ENCODE measurements at places on chromosomes 7 and 10.

DNA sequence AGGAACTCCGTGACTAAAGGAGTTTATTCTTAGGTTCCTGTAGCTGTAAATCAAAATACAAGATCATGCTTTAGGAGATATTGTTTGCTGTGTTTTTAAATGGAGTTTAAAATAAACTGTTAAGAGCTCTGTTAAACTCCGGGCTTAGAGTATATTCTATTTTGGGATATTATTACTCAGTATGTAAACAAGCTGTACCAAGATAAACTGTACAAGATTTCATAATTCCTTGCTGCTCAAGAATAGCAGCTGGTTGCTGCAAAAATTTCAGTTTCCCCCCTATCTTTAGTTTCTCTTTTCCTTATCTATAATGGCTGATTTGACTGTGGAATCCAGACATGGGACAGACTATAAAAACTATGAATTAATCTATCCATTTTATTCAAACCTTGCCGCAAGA lies 215.7 kb downstream of the HTR7 start:
- H3K4me3 ChIP-seq, result no peak overlapping the region
- H3K36me3 ChIP-seq, result no peaks in the 10 kb centered on the region
- DNase-seq, result no peak
- no peaks in the 10 kb centered on the region for H3K27me3 ChIP-seq
- H3K27ac ChIP-seq, result no peak overlapping the region
- no peaks in the 10 kb centered on the region for H3K4me1 ChIP-seq

DNA sequence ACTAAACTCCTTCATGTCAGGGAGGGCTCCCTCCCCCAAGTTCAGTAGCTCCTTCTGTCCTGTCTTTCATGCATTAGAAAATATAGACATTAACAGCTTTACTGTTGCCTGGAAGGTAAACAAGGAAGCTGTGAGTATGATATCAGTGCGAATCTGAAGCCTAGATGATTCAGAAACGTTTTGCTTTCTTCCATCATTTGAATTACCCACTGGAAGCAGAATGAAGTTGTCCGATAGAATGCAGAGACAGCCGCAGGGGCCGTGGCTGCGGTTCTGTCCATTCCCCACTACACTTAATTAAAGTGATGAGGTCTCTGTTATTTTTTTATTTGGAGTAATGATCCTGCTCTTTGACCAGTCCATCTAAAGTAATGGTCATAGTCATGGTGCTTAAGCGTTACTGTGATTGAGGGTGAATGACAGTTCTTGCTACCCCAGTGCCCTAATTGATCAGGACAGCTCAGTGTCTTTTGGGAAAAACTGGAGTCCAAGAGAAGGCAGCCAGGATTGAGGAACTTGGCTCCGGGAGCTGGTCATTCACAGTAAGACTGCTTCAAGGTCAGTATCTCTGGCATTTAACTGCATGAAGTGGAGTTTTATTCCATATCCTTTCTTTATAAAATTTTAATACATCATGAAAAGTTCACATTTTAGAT lies 69.9 kb downstream of the PTPRE start:
- H3K4me1 ChIP-seq, result peaks cover 41% of the 10 kb centered on the region
- DNase-seq, result no peak
- no peak overlapping the region for H3K27ac ChIP-seq
- no peak overlapping the region for H3K4me3 ChIP-seq
- no peaks in the 10 kb centered on the region for H3K27me3 ChIP-seq

- no peak overlapping the region for H3K4me3 ChIP-seq
- DNase-seq, result no peak
- H3K27ac ChIP-seq, result no peak overlapping the region
- H3K4me1 ChIP-seq, result no peaks in the 10 kb centered on the region
- H3K36me3 ChIP-seq, result no peaks in the 10 kb centered on the region
These were observed 138.7 kb upstream of the CELF2 start for GRCh38 chr10:10878963-10879362.

GRCh38 chr10:113084031-113084430 lies 134.0 kb downstream of the TCF7L2 start:
- no peak overlapping the region for H3K4me3 ChIP-seq
- H3K4me1 ChIP-seq, result peaks cover 24% of the 10 kb centered on the region
- no peak overlapping the region for H3K27ac ChIP-seq
- H3K36me3 ChIP-seq, result no peaks in the 10 kb centered on the region

GRCh38 chr10:58700591-58700990 lies 187.9 kb downstream of the BICC1 start:
- H3K4me1 ChIP-seq, result peaks cover 13% of the 10 kb centered on the region
- no peak for DNase-seq
- no peak overlapping the region for H3K4me3 ChIP-seq
- H3K27ac ChIP-seq, result no peak overlapping the region

- H3K27ac ChIP-seq, result no peak overlapping the region
- H3K36me3 ChIP-seq, result no peaks in the 10 kb centered on the region
- peaks cover 6% of the 10 kb centered on the region for H3K27me3 ChIP-seq
- DNase-seq, result no peak
- H3K4me1 ChIP-seq, result peaks cover 69% of the 10 kb centered on the region
- H3K4me3 ChIP-seq, result no peak overlapping the region
These were observed 35.0 kb downstream of the UNC5B start for GRCh38 chr10:71247414-71247705.

DNA sequence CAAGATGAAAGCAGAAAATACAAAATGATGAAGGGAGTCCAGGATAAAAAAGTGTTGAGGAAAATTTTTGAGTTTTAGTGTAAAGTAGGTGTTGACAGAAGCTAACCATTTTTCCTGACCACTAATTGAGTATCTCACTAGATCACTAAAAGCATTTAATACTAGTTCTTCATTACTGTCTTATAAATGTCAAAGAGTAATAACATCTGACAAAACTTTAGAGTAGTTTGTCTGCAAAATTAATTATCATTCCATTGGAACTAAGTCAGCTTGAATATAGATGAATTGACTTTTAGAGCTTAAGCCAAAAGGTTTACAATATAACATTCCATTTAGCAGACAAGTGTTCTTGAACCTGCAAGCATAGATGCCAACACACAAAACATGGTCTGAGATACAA lies 232.9 kb downstream of the FOXP2 start:
- no peaks in the 10 kb centered on the region for H3K4me1 ChIP-seq
- no peak for DNase-seq
- H3K36me3 ChIP-seq, result no peaks in the 10 kb centered on the region
- no peak overlapping the region for H3K4me3 ChIP-seq

- no peaks in the 10 kb centered on the region for H3K4me1 ChIP-seq
- no peak overlapping the region for H3K27ac ChIP-seq
- H3K36me3 ChIP-seq, result no peaks in the 10 kb centered on the region
These were observed 94.2 kb upstream of the GPR26 start for GRCh38 chr10:123571978-123572377.

DNA sequence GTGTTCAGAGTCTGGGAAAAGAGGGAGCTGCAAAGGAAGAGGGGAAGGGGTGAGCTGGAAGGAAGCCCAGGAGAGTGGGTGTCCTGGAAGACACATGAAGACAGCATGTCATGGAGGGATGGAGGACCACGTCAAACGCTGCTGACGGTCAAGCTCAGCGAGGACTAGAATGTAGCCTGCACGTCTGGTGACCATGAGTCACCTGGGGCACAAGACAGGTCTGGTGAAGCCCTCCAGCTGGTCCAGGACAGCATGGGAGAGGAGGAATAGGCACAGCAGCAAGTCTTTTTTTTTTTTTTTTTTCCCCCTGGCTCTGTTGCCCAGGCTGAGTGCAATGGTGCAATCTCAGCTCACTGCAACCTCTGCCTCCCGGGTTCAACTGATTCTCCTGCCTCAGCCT lies 19.6 kb upstream of the AMZ1 start:
- no peak overlapping the region for H3K27ac ChIP-seq
- H3K36me3 ChIP-seq, result no peaks in the 10 kb centered on the region
- H3K4me1 ChIP-seq, result peaks cover 4% of the 10 kb centered on the region
- H3K27me3 ChIP-seq, result no peaks in the 10 kb centered on the region
- no peak overlapping the region for H3K4me3 ChIP-seq
- DNase-seq, result no peak

- DNase-seq, result no peak
- H3K27ac ChIP-seq, result no peak overlapping the region
- H3K36me3 ChIP-seq, result peaks cover 43% of the 10 kb centered on the region
- peaks cover 15% of the 10 kb centered on the region for H3K4me1 ChIP-seq
- no peaks in the 10 kb centered on the region for H3K27me3 ChIP-seq
- no peak overlapping the region for H3K4me3 ChIP-seq
These were observed 35.9 kb upstream of the GJD4 start for GRCh38 chr10:35569111-35569707.

- H3K36me3 ChIP-seq, result no peaks in the 10 kb centered on the region
- H3K4me1 ChIP-seq, result peaks cover 4% of the 10 kb centered on the region
- no peaks in the 10 kb centered on the region for H3K27me3 ChIP-seq
- DNase-seq, result no peak
These were observed 72.5 kb upstream of the EGFR start for GRCh38 chr7:54946271-54946670.

DNA sequence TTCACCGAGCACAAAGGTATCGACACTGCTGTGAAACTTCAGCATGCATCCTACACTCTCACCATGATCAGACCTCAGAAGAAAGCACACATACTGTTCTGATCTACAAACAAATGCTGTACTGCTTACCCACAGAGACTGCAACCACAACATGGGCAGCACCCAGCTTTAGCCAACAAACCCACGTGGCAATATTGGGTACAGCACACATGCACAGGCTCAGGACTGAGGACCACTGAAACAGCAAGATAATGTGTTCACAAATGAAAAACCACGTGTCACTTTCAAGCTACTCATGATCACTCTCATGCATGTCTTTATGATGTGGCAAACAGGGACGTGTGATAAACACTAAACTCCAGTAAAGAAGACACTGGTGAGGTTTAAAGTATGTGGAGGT lies 119.3 kb upstream of the PTN start:
- peaks cover 14% of the 10 kb centered on the region for H3K4me1 ChIP-seq
- no peaks in the 10 kb centered on the region for H3K27me3 ChIP-seq
- no peak overlapping the region for H3K27ac ChIP-seq
- no peak overlapping the region for H3K4me3 ChIP-seq

DNA sequence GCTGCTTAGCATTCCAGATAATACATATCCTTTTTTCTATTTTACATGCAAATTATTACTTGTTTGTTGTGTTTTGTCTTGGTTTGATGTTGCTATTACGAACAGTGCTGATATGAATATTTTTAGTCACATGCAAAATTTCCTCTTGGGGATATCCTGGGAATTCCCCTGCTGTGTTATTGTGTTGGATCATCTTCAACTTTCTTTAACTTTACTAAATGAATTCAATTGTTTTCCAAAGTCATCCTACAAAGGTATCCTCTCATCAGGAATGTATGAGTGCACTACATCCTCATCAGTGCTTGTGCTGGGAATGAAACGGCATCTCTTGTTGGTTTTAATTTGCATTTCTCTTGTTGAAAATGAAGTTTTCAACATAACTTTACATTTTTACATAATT lies 87.1 kb downstream of the AASS start:
- no peak overlapping the region for H3K4me3 ChIP-seq
- no peak for DNase-seq
- no peaks in the 10 kb centered on the region for H3K27me3 ChIP-seq
- peaks cover 8% of the 10 kb centered on the region for H3K36me3 ChIP-seq

GRCh38 chr7:40418448-40418847 lies 283.6 kb downstream of the SUGCT start:
- H3K4me1 ChIP-seq, result no peaks in the 10 kb centered on the region
- H3K4me3 ChIP-seq, result no peak overlapping the region
- H3K27ac ChIP-seq, result no peak overlapping the region
- no peak for DNase-seq

DNA sequence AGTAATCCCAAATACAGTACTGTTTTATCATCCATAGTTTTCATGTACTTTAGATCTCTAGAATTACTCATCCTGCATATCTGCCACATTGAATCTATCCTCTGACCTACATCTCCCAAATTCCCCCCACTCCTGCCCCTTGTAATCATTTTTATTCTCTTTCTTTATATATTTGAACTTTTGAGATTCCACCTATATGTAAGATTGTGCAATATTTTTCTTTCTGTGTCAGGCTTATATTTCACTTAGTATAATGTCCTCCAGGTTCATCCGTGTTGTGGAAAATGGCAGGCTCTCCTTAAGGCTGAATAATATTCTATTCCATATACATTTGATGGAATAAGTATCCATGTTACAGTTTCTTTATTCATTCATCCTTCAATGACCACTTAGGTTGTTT lies 640.4 kb downstream of the POM121L12 start:
- no peak overlapping the region for H3K4me3 ChIP-seq
- H3K27ac ChIP-seq, result no peak overlapping the region
- H3K4me1 ChIP-seq, result no peaks in the 10 kb centered on the region
- H3K27me3 ChIP-seq, result no peaks in the 10 kb centered on the region
- H3K36me3 ChIP-seq, result no peaks in the 10 kb centered on the region

DNA sequence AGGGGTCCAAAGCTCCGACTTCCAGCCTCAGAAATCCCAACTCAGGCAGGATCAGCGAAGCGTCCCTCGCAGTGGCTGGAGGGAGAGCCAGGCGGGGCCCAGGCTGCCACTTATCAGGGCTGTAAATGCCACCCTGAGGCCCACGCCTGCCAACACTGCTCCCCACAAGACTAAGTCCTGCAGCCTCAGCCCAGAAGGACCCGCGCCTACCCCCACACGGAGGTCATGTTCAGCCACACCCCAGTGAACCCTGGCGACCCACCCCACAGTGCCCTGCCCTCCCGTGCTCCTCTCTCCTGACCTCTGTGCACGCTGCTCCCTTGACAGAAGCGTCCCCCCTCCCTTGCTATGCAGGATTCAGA lies 3.2 kb downstream of the PSMG3 start:
- H3K4me1 ChIP-seq, result peaks cover 62% of the 10 kb centered on the region
- peaks cover 6% of the 10 kb centered on the region for H3K36me3 ChIP-seq
- peak overlapping the region; percentile 17 for H3K4me3 ChIP-seq
- peak overlapping the region; percentile 93 for H3K27ac ChIP-seq

- no peak overlapping the region for H3K27ac ChIP-seq
- H3K27me3 ChIP-seq, result no peaks in the 10 kb centered on the region
- no peak overlapping the region for H3K4me3 ChIP-seq
- H3K4me1 ChIP-seq, result no peaks in the 10 kb centered on the region
These were observed 76.9 kb upstream of the KMT2C start for GRCh38 chr7:152512706-152513105.

Data from suprapubic skin (tissue), 4 donors.